ENCODE measurements at places on chromosomes 13 and 19.

DNA sequence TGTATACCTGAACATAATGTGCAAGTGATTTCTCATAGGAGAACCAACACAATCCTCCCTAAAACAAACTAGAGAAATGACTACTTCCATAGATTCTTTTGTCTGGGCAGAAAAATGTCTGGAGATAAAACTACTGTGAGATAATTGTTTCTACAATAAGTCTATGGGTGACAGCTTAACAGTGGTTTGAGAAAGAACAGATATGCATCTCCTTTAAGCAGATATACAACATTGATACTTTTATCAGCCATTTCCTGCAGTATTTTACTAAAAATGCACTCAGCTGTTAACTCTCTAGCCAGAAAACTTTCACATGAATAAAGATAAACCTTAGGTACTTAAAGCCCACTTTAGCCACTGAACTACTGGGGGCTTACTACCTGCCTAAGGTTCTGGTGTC, 1132.4 kb downstream of the EFNB2 start:
- no peak for DNase-seq

GRCh38 chr19:48149430-48149829, 20.7 kb downstream of the LIG1 start:
- no peak for DNase-seq

GRCh38 chr19:51450730-51451307, 7.4 kb downstream of the SIGLEC8 start:
- DNase-seq, result no peak

DNA sequence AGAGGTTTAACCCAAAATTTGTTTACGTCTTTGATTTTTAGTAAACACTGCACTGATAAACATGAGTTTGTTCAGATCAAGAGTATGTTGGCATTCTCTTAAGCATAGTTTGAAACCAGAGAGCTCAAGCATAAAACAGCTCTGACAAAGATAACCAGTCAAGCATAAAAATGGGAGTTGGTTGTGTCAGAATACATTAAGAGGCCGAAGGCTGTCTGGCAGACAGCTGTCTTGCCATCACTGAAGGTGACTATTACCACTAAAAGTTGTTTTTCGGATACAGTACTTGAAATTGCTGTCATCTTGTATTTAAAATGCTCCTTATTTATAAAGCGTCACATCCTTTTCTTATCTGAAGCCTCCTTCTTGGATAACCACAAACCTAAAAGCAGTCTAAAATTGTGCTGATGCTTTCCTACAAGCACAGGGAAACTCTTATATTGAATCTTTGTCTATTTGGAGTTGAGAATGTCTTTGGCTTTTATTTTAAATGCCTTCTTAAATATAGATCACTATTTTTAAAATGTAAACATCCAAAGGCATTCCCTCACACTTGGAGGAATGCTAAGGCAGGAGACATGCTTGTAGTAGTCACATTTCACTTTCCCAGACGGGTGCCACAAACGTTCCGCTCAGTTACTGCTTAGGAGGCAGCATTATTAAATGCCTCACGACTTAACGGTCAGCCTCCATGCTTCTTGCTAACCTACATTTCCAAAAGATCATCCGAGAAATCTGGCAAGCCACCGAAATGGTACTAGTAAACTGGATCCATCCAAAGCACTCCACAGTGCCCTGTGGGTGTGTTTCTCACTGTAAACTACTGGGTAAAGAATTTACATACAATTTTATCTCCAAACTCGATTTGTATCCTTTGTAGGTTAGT, 1.5 kb downstream of the SMAD9 start:
- DNase-seq, result peak; percentile 22

DNA sequence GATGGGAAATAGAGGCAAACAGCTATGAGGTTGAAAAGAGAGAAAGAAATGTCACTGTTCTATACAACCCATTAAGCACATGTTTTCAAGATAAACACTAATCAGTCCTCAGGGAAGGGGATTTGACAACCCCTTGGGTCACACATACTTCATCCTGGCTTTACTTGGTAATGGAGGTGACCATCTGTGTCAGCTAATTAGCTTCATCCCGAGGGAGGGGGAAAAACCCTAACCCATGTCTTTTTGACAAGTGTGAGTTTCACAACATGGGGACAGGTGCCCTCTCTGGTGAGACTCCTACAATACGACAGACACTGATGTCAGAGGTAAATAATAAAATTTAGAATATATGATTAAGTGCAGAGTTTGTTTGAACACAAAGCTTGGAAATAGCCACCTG, 43.1 kb downstream of the ZNF611 start:
- DNase-seq, result no peak

- DNase-seq, result no peak
These were observed 762.2 kb upstream of the PRR20A start for GRCh38 chr13:56378566-56378965.

DNA sequence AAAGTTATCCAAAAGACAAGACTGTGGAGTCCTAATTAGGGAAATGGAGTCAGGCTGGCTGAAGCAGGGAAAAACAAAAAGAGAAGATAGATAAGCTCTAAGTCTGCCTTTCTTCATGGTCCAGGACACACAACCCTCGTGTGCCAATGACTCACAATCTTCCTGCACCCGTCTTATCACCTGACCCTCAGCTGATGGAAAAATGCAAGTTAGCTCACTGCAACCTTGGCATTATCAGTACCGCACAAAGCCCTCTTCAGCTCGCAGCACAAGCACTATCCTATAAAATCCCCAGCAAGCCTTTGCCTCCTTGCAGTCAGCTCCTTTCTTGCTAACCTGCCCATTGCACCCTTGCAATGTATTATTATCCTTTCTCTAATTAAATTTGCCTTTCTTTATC, 4.3 kb downstream of the OR7A5 start:
- DNase-seq, result no peak

- peak; percentile 96 for DNase-seq
These were observed at the start of gene LATS2 for GRCh38 chr13:21061029-21061763. Gene LATS2 (minus strand): TSS chr13:21061586. CDS start chr13:21046026, 15,560 bp downstream.

DNA sequence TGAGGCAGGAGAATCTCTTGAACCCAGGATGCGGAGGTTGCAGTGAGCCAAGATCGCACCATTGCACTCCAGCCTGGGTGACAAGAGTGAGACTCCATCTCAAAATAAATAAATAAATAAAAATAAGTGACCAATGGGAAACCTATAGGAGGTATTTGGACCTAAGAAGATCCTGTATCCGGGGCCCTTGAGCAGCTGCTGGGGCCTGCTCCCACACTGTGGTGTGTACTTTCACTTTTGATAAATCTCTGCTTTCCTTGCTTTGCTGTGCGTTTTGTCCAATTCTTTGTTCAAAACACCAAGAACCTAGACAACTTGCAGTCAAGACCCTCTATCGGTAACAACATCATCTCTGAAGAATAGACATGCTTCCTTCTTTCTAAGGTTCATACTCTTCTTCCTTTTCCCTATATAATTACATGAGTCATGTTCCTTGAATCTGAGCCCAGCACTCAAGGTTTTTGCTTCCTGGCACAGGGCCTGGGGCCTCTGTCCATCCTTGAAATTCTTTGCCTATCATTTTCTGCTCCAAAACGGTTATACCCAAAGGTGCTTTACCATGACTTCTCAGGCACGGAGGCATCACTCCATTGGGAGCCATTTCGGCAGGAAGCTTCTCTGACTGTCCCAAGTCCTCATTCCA, 14.2 kb upstream of the PNMA8C start:
- peak; percentile 58 for DNase-seq

DNA sequence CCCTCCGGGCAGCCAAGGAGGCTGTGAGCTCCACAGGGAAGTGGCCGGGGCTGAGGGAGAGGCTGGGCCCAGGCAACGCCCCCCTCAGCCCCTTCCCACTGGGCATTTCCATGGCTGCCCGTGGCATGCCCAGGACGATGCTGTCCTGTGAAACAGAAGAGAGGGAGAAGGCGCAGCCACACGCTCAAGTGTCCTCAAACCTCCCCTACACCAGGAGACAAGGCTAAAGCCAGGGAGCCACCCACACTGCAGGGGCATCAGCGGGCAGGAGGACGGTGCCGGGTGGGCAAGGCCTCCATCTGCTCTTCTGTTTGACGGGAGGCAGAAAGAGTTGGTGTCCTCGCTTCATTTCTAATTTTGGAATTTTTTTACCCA, 14.2 kb upstream of the PROZ start:
- DNase-seq, result no peak

- DNase-seq, result no peak
These were observed 800.5 kb upstream of the KLHL1 start for GRCh38 chr13:70908795-70909194.

DNA sequence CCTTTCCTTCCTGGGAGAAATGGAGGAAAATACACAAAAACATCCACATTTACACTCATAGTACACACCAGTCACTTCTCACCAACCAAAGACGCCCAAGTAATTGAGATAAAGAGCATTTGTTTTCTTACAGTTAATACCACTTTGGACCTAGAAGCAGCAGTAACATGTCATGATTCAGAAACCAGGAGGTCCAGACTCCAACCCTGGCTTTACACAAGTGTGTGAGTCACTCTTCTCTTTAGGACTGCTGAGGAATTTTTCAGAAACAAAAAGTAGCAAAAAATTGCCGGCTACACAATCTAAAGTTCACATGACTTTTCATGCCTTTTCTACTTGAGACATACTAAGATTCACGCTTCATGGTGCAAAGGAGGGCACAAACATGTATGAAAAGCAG, 42.1 kb downstream of the TUBGCP3 start:
- peak; percentile 75 for DNase-seq

DNA sequence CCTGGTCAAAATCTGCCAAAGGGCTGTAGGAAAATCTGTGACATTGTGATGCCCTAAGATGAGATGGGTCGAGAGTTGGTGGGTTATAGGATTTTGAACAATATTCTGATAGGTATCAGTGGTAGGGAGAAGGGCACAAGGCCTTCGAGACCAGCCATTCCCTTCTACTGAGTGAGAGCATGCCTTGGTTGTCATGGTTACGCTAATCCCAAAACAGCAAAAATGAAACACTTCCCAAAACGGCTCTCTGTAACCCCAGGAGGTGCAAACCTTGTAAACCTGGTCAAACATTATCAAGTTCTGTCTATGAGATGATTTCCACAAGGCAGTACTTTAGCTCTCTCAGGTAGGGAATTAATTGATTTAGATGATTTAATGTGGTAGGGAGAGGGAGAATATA, 158.7 kb upstream of the RNF113B start:
- DNase-seq, result no peak

DNA sequence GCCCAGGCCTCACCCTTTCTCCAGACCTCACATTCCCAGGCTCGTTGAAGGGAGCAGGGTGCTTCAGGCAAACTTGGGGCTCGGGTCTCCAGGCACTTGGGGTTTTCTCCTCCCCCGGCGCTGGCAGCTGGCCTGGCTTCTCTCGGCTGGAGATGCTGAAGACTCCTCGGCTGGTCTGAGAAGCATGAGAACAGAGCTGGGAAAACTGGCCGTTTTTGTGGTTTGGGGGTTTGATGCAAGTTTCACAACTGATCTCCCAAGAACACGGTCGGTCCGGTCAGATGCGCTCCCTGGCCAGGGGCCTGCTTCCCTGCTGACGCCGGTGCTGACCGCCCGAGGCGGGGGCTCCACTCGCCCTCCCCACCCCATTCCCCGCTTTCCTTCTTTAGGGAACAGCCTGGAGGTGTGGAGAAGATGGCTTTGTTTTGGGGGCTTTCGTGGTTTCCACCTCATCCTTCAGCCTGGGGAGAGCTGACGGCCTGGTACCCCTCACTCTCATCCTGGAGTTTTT, 35.3 kb downstream of the CEBPA start:
- no peak for DNase-seq

GRCh38 chr19:3572855-3573161, at the start of gene HMG20B:
Gene HMG20B (plus strand): TSS chr19:3572944. CDS start chr19:3573310, 366 bp downstream.
- no peak for DNase-seq

GRCh38 chr13:95703576-95703975, 26.6 kb downstream of the DNAJC3 start:
- DNase-seq, result no peak

DNA sequence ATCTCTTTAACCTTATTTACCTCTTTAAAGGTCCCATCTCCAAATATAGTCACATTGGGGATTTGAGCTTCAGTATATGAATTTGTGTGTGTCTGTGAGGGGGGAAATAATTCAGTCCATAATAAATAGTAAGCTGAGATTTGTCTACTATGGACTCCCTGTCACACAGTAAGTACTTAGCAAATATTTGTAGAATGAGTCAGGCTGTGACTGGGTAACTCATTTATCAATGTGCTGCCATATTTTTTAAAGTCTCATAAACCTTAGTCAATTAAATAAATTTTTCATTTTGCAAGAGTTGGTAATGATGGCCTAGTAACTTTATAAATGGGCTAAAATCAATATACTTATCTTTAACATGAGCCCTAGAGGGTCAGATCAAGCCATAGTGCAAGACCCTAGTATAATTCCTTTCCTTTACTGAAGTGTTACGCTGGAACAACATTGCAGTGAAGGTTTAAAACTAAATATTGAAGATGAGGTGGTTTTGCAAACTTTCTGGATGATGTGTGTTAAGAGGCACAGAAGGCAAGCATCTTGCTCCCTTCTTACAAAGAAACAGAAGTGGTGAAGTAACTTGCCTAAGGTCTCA, 305.1 kb downstream of the KCNRG start:
- DNase-seq, result peak; percentile 17

DNA sequence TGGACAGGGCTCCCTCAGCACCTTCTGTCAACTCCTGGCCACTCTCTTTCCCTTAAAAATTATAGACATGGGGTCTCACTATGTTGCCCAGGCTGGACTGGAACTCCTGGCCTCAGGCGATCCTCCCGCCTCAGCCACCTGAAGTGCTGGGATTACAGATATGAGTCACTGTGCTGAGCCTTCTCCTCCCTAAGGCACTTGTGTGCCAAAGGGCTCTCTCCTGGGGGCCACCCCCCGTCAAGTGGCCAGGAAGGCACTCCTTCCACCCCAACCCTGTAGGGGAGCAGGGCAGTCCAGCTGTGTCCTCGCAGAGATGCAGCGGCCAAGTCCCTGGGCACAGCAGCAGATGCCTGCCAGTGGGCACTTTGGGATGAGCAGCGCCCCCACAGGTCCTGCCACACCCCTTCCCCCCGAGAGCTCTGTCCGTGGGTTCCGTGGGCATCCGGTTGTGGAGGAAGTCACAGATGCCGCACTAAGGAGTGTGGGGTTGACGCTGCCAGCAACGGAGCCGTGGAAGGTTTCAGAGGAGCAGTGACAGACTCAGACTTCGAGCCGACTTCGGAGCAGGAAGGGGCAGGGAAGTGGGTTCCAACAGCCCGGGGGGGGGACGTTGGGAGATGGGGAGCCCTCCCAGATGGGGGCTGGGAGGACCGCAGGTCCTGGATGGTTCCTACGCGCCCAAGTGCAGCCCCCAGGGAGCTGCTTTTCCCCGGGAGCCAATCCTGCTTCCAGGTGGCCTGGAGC, 3.3 kb upstream of the UQCR11 start:
- no peak for DNase-seq
